ENCODE measurements at places on chromosomes 4 and X.

GRCh38 chrX:97401154-97401553 is 517.4 kb downstream of the RPA4 start:
- no peak for DNase-seq

DNA sequence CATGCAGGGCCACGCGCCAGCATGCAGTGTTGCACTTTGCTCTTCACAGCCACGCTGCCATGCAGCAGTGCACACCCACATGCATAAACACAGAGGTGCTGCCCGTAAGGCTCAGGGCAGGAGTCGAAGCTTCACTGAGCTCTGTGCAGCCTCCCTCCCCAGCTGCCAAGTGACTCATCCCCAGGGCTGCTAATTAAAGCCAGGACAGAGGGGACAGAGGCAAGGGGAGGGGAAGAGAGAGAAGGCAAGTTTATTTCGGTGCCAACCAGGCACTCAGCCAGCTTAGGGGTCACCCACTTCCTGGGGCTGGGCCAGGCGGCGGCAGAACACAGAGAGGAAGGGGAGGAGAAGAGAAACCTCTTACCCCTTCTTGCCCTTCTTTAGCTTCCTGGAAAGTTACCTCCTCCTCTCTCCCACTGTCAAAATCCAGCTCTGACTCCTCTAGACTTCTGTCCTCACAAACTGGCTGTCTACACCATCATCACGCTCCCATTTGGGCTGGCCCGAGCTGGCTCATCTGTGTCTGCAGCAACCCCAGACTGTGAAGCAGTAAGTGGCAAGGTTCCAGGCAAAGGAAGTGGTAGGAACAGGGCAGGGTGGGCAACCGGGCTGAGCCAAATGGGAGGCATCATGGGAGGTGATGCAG is 6.2 kb upstream of the IQSEC2 start:
- no peak for DNase-seq

- DNase-seq: no peak
Measured at GRCh38 chr4:119049342-119049741, 86.3 kb upstream of the MYOZ2 start.

GRCh38 chr4:73589887-73590801 is 30.1 kb downstream of the RASSF6 start:
- DNase-seq: no peak

- DNase-seq: no peak
Measured at GRCh38 chrX:6961286-6962005, 186.1 kb upstream of the STS start.

DNA sequence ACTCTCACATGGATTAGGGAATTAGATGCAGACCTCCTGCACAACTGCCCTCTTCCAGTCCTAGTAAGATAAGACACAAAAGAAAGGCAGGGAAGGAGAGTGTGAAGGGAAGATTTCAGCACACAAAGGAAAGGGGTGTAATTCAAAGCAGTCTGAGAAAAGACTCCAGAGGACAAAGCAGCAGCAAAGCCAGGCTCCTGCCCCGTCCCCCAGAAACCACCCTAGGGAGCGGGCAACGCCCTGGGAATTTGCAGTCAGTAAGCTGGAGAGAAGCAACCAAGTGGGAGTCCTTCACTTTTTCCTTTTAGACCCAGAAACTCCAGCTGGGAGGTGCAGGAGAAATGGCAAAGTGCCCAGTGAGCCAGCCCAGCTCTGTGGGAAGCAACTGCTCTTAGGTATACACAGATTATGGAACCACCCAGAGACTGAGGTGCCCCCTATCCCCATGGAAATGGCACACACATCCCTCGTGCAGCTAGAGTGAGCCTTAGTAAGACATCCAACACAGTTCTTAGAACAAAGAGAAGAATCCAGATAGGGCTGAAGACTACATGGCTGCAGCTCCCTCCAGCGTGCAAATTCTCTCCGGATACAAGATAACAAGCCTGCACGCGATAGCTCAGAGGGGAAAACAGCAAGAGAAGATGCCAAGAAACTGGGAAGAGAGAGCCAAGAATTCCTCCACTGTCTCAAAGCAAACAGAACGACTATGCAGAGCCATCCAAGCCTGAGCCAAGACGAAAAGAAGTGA is 26.5 kb upstream of the IRAK1 start:
- DNase-seq: peak; percentile 45

DNA sequence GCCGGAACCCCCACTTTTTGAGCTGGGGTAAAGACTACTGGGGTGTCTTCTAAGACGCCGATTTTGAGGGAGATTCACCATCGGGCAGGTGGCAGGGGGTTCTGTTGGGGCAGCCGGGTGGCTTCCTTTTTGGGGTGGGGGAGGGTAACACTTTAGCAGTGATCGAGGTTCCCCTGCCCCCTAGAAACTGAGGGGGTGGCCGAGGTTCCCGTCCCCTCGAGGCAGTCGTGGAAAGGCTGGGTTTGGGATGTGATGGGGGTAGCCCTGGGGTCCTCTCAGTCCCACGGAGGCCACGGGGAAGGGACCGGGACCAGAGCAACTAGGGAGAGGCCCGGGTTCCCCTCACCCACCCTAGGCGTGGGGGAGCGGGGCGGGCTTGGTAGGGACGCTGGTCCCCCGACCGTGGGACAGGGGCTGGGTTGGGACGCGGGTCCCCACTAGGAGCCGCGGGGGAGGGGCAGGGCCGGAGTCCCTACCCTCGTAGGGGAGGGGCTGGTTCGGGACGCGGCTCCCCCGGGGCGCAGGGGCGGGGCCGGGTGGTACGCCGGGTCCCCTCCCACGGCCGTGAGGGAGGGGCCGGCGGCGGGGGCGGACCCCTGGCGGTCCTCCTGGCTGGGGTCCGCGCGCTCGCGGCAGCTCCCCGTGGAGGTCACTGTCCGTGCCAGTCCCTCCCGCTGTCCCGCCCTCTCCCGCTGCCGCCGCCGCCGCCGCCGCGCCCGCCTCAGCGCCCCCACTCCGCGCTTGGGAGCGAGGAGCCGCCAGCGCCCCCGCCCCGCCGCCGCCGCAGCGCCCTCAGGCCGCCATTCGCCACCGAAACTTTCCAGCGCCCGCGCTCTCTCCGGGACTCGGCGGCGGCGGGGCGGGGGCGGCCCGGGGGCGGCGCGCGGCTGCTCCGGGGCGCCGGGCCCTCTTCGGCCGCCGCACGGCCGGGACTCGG is at the start of gene TBL1X:
TBL1X (plus strand) TSS at position 624 of the 937 bp plus-strand sequence. CDS start 188,529 bp downstream, outside the sequence.
- no peak for DNase-seq

DNA sequence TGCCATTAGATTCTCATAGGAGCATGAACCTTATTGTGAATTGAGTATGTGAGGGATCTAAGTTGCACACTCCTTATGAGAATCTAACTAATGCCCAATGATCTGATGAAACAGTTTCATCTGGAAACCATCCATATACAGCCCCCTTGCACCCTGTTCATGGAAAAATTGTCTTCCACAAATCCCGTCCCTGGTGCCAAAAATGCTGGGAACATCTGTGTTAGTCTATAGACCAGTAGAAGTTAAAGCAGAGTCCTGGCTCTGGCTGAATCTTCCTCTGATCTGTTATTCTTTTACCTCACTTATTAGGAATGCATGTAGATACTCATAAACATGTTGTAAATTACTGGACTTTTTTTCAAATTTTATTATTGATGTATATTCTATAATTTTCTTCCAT is 29.2 kb downstream of the SULT1B1 start:
- peak; percentile 75 for DNase-seq

DNA sequence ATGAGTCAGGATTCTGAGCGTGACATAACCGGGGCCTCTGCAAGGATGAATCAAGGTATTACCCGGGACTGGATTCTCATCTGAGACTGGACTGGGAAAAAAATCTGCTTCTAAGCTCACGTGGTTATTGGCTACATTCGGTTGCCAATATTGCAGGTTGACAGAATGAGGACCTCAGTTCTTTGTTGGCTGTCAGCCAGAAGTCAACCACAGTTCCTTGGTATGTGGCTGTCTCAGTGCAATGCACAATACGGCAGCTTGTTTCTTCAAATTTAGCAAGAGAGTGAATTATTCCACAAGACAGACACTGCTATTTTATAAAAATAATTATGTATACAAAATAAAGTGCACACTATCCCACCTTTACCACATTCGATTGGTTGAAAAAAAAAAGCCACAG is 424.2 kb downstream of the KLHL4 start:
- DNase-seq: no peak

GRCh38 chrX:136714626-136715599 is 65.8 kb downstream of the ARHGEF6 start:
- no peak for DNase-seq

- no peak for DNase-seq
Measured at GRCh38 chr4:44553180-44553579, 98.2 kb downstream of the YIPF7 start.

DNA sequence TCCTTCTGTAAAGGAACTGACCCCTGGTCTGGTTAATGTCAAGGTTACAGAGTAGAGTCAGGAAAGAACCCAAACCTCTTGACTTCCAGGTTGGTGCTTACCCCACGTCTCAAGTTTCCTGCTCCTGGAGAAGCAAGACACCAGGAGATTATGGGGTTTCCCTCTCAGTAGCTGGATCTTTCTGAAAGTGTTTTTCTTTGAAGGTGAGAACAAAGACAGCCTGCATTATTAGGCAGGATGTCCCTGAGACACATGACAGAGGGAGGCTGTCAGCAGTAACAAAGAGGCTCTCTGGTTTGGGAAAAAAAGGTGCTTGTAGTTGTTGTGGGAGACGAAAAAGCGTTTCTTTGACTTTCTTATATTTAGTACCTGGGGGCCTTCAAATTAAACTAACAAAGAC is 44.7 kb upstream of the IGFBP7 start:
- DNase-seq: no peak

GRCh38 chrX:115559672-115560071 is 1.3 kb upstream of the PLS3 start:
- no peak for DNase-seq

DNA sequence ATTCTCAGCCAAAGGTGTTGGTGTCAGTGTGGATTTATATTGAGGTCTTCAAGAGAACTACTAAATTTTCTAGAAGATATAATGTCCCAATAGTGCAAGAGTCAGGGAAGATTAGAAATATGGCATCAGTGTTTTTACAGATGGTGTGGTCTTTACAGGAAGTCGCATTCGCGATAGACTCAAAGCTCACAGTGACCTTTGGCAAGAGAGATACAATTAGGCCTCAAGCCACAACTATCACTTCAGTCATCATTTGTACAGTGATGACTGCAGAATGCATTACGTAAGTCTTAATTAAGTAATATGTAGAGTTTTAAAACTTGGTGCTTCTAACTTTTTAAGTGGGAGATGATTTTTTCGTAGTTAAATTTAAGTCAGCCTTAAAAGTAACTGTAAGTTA is 237.2 kb upstream of the FSTL5 start:
- no peak for DNase-seq

DNA sequence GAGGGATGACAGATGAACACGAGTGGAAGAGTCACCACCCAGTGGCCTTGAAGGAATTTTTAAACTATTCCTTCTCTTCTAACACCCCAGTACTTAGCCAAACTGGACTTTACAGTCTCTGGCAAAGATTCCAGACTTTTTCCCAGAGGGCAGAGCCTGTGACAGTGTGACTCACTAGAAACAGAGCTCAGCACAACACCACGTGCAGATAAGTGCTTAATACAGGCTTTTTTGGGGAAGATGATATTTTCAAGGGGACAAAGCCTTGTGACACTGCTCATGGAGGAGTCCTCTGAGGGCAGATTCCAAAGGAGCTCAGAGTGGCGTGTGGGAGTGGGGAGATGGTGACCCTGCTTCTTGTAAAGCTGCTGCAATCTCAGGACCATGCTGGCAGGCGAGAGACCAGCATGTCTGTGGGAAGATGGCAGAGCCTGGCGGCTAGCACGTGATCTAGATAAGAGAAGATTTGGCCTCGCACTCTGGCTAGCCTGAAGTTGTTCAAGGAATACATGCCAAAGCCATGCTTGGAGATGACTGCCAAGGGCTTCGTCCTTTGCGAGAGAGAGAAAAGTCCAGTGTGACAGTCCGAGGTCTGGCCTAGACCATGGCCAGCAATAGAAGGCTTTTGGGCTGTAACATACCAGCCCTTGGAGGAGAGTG is 2.4 kb downstream of the RAB33A start:
- DNase-seq: no peak

GRCh38 chr4:159765382-159765781 is 662.5 kb downstream of the RAPGEF2 start:
- DNase-seq: peak; percentile 45

DNA sequence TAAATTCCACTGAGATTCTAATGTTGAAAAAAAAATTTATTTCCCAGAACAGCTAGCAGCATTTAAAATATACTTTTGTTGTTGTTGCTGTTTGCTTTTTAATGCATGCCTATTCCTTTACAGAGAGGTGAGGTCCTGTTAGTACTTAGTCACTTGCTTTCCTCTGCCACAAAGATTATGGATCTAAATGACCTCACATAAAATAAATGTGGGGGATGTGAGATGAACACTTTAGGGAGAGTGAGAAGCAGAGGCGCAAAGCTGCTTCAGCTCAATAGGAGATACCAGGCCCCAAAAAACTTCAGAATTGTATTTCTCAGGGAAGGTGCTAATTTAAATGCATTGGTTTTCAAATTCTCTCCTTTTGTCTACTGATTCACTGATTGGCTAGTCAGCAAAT is 4.0 kb downstream of the LDB2 start:
- DNase-seq: no peak

DNA sequence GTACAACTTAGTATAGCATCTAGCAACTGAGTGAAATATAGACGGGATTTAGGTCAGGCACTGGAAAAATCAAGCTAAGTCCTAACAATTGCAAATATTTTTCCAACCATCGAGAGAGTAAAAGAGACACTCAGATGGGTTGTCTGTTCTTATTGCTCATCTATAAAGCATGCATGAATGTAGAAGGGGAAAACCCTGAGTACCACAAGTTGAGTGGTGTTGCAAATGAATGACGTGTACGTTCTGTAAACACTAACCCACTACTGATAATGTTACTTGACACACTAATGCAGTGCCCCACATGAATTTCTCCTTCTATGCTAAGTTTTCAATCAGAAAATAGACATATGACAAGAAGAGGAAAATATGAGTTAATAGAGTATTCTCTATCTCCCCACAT is 211.2 kb downstream of the COX18 start:
- DNase-seq: peak; percentile 22

DNA sequence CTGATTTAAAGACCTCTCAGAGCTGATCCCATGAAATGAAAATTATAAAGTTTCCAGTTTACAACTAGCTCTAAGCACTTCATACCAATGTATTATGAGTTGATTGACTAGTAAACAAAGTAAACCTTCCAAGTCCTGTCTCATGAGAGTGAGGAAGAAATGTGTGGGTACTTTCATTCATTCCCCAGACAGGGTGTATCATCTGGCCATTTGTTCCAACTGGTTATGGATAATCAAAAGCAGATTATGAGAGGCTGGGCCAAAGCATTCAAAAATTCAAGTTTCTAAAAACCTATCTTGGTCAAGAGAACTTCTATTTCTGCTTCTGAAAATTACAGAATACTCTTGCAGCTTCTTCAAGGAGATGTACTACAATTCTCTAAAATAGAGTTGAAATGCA is 193.3 kb upstream of the RASGEF1B start:
- DNase-seq: no peak

DNA sequence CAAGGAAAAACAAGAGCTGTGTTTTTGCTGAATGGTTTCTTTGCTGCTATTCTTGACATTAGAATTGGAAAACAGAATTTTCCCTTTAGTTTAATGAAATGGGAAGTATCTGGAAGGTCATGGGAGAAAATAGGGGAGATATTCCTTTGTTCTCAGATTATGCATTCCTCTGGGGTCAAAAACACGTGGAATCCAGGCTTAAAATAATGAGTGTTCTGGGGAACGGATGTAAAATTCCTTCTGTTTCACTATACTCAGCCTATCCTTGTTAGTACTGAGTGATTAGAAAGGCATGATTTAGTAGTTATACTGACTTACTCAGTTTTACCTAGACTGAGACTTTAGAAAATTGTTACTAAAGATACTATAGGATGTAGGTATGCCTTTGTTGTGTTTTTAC is 107.3 kb downstream of the ARHGAP10 start:
- no peak for DNase-seq

- DNase-seq: no peak
Measured at GRCh38 chr4:79609817-79610216, 201.8 kb upstream of the GK2 start.

All from fibroblast of skin of left quadriceps (primary cell).